Stimulated activated CD8-positive, alpha-beta memory T cell treated with anti-CD3 and anti-CD28 coated beads, Interleukin-4, amount 100 ng/mL, for 24 hours (primary cell): ENCODE measurements at places on chromosomes 2 and 18.

GRCh38 chr2:144615866-144616565 is 96.1 kb upstream of the ZEB2 start:
- no peak for DNase-seq

- DNase-seq, result no peak
These were observed 57.8 kb upstream of the OTOF start for GRCh38 chr2:26535663-26536275.

GRCh38 chr18:8857806-8858205 is 152.4 kb downstream of the MTCL1 start:
- DNase-seq, result no peak

GRCh38 chr2:140359056-140359771 is 1579.0 kb upstream of the NXPH2 start:
- no peak for DNase-seq

DNA sequence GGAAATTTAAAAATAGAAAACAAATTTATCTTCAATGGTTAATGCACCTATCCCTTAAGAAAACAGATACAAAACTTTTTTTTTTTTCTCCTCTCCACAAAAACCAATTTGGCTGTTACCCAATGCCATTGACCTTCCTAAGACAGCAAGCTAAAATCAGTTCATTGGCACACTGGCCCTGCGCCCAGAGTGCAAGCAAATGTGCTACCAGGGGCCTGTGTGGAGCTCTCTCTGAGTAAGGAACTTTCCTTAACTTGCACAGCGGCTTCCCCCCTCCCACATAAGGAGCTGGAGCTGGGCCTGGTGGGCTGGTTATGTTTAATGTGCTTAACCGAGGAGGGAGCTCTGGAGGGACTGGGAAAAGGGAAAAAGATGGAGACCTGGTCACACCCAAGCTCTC is 17.6 kb upstream of the POU3F3 start:
- no peak for DNase-seq

- DNase-seq, result no peak
These were observed 6.0 kb upstream of the DNAH7 start for GRCh38 chr2:196074631-196075030.

DNA sequence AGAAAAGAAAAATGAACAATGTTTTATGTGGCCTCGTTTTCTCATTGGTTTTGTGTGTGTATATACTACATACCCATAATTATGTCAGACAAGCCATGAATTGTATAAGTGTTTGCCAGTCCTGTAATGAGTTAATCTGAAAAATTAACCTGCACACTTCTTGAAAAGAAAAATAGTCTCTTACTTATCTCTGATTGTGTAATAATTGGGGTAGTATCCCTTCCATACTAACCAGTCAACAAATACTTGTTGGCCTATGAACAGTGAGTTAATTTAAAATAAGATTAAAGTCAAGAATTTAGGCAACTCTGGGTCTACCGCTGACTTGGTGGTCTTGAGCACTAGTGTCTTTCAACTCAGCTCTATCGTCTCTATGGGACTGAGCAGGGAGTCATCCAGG is 48.8 kb downstream of the ACVR1 start:
- no peak for DNase-seq

DNA sequence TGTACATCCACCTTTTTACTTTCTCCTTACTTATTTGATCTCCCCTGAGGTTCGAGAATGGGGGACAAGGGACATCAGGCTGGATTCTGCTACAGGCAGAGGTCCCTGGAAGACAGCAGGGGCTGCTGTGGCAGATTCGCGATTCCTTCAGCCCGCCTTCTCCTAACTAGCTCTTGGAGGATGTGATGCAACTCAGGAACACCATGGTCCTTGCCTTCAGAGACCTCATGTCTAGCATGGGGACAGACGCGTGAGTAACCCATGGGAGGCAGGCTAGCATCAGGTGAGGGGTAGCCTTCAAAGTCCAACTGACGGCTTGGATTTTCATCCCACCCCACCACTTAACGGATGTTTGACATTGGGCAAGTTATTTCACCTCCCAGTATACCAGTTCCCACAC is 869 bp upstream of the TCF23 start:
- DNase-seq, result no peak

GRCh38 chr18:48838921-48839818 is 111.6 kb downstream of the SMAD7 start:
- no peak for DNase-seq

- DNase-seq, result no peak
These were observed 67.2 kb upstream of the FRZB start for GRCh38 chr2:182933629-182934028.

GRCh38 chr2:8582191-8582590 is 99.7 kb upstream of the ID2 start:
- no peak for DNase-seq

DNA sequence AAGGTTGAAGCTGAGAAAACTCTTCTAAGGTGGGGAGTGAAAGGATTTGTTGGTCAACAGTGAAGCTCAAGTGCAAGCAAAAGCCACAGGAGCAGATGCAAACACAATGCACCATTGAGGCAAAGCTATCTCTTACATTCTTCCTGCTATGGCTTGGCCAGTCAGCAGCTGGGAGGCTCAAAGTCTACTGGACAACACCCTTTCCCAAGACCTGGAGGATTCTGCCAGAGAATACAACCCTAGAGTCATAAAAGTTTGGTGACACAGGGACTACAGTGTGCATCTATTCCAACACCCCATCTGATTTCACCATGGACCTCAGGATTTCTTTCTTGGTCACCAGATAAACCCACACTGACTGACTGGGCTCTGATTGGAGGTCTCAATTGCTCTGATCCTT is 342.0 kb downstream of the HRH4 start:
- DNase-seq, result no peak

- no peak for DNase-seq
These were observed 264.6 kb downstream of the RBM43 start for GRCh38 chr2:150997066-150997465.

- no peak for DNase-seq
These were observed 25.8 kb upstream of the LHCGR start for GRCh38 chr2:48781366-48781765.

DNA sequence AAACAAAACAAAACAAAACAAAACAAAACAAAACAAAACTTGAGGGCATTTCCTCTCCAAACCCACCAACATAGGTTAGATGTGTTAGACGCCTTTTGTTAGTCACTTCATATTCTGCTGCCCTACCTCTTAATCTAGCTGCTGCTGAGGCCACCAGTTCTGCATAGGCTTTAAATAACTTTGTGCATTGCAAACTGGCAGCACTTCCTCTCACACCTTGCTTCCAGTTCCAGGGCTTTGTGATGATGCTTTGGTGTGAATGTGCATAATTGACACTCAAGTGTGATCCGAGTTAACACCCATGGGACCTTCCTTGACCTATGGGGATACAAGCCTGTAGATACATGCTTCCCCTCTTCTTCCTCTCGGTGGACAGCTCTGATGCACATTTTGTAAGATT is 2.3 kb upstream of the SERPINB11 start:
- DNase-seq, result no peak

DNA sequence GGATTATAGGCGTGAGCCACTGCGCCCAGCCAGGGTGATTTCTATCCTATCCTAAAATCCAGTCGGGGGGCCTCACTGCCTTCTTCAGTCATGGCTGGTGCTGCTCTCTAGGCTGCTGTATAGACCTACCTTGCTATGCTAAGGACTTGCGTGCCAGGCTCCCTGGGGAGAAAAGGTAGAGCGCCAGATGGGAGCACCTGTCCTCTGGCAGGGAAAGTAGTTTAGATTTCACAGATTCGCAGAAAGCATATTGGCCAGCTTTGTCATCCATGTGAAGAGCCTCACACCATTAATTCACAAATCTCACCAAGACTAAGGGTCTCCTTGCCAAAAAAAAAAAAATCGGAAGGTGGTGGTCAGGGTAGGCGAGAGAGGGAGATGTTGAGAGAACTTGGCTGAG is 217.6 kb downstream of the ATAD2B start:
- DNase-seq, result no peak

- no peak for DNase-seq
These were observed 23.8 kb downstream of the THAP4 start for GRCh38 chr2:241613017-241613780.

- DNase-seq, result no peak
These were observed 40.8 kb upstream of the SPAG16 start for GRCh38 chr2:213243189-213244044.

DNA sequence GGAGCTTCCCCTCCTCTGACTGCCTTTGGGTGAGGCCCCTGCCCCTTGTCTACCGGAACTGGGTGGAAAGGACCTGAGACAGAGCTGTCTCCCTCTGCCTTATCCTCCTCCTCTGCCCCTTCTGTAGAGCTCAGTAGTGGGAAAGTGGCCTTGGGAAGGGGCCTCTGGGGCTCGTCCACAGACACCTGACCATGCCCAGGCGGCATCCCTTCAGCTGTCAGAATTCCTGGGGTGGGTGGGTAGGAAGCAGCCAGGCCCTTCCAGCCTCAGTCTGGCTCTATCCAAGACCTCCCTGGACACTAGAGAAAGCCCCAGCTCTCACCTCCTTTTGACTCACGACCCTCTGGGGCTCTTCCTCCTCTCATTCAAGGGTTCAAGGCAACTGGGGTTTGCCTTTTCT is 35.6 kb downstream of the B3GNT2 start:
- no peak for DNase-seq

DNA sequence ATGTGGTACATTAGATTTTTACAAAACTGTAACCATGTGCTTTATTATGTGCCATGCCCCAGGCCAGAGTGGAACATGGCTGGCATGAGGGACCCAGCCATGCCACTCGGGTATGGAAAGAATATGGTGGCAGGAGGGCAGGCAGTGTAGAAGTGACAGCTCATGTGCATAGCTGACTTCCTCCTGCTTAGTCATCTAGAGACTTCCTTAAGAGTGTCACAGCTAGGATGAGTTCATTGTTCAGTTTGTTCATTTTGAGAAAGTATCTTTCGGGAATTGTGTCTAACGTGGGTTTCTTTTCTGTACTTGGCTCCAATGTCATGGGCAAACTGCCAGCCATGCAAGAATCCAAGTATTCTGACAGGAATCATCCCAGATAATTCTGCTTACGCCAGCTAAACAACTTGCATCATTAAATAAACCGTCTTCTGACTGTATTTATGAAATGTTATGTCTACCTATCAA is 94.3 kb upstream of the ITGB6 start:
- no peak for DNase-seq

DNA sequence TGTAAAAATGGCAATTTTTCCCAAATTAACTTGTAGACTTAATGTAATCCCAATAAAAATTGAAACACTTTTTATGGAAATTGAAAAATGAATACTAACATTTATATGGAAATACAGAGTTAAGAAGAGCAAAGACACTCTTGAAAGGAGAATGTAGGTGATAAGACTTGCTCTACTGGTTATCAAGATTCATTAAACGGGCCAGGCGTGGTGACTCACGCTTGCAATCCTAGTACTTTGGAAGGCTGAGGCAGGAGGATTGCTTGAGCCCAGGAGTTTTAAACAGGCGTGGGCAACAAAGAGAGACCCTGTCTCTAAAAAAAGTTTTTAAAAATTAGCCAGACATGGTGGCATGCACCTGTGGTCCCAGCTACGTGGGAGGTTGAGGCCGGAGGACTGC is 29.5 kb upstream of the ZNF396 start:
- no peak for DNase-seq

- no peak for DNase-seq
These were observed 124.2 kb upstream of the SATB2 start for GRCh38 chr2:199581935-199582360.

- no peak for DNase-seq
These were observed 193.4 kb downstream of the FHOD3 start for GRCh38 chr18:36490897-36491296.

GRCh38 chr18:63505566-63506335 is 29.0 kb downstream of the SERPINB5 start:
- no peak for DNase-seq

GRCh38 chr2:41869542-41870264 is 178.1 kb upstream of the PKDCC start:
- DNase-seq, result peak; percentile 62

- DNase-seq, result no peak
These were observed 302.2 kb upstream of the STON1 start for GRCh38 chr2:48227617-48228344.

DNA sequence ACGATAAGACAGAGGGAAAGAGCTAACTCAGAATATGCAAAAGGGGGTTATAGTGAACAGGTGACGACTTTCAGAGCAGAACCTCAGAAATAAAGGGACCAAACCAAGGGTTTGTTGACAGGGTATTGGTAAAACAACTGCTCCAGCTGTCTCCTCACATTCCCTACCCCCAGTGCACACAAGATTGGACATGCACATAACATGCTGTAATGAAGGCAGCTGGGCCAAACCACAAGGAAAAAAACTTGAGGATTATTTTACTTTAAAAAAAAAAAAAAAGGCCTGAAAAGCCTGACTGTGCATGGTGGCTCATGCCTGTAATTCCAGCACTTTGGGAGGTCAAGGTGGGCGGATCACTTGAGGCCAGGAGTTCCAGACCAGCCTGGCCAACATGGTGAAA is 3.5 kb downstream of the RBM43 start:
- no peak for DNase-seq

DNA sequence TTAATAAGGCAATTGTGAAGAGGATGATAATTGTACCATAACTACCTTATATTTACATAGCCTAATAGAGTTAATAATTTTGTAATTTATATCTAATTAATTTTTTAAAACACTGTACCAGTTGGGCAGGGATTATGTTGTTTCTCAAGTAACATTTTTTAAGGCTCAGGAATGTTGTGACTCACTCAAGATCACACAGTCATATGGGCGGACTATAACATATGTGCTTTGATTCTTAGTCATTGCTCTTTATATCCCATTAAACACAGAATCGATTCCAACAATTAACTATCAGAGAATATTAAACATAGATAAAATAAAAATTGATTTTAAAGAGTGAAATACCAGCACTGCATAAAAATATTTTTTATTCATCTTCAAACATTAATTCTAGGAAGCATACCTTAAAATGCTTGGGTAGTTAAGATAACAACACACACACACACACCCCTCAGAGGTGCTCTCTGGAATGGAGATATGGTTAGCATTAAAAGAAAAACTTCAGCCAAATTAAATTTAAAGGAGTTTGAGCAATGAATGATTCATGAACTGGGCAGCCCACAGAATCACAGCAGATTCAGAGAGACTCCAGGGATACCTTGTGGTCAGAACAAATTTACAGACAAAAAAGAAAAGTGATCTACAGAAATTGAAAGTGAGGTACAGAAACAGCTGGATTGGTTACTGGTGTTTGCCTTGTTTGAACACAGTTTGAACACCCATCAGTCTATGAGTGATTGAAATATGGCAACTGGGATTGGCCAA is 869.4 kb upstream of the ID2 start:
- no peak for DNase-seq

- DNase-seq, result no peak
These were observed 43.6 kb downstream of the SETBP1 start for GRCh38 chr18:44724105-44724778.
